ENCODE measurements at places on chromosomes 2 and 18. TPM values are rescaled to one million over a fixed set of nuclear protein-coding genes. Genes with fewer than 3 reads are reported as not detected.

DCDC2C gene
- 0.49 TPM for total RNA-seq

WNT6 gene
- not detected for total RNA-seq

SCYGR4 gene
- not detected for total RNA-seq

MAP3K19 gene
- 1.7 TPM for total RNA-seq

TWIST2 gene
- 0.25 TPM for total RNA-seq

CNDP1 gene
- 0.49 TPM for total RNA-seq

NEDD4L gene
- 164 TPM for total RNA-seq

MYL12A gene
- total RNA-seq: 34.2 TPM

OLA1 gene
- total RNA-seq: 58.3 TPM

LINC00305 gene
- not detected for total RNA-seq

CERKL gene
- total RNA-seq: 1.2 TPM

FNDC4 gene
- 47.9 TPM for total RNA-seq

ATOH8 gene
- 1.7 TPM for total RNA-seq

RPE gene
- 53.8 TPM for total RNA-seq

FAM228B gene
- 71.8 TPM for total RNA-seq

All from temporal lobe (tissue), 4 donors.